Activated naive CD8-positive, alpha-beta T cell treated with anti-CD3 and anti-CD28 coated beads, Interleukin-2, amount 50 U/mL, for 24 hours (primary cell): ENCODE measurements at places on chromosomes 1 and 21.

- peak overlapping the region; percentile 96 for H3K27ac ChIP-seq
- peaks cover 64% of the 10 kb centered on the region for H3K36me3 ChIP-seq
- no peak for DNase-seq
- peak overlapping the region; percentile 97 for H3K4me3 ChIP-seq
Measured at GRCh38 chr1:160522136-160522535, 919 bp downstream of the SLAMF6 start.

GRCh38 chr1:36733748-36734147, 251.0 kb upstream of the CSF3R start:
- DNase-seq, result no peak
- H3K4me1 ChIP-seq, result no peaks in the 10 kb centered on the region
- H3K36me3 ChIP-seq, result no peaks in the 10 kb centered on the region
- no peak overlapping the region for H3K27ac ChIP-seq

GRCh38 chr1:43521756-43522155, 8.9 kb upstream of the PTPRF start:
- H3K4me1 ChIP-seq, result no peaks in the 10 kb centered on the region
- no peaks in the 10 kb centered on the region for H3K36me3 ChIP-seq
- DNase-seq, result no peak
- peaks cover 39% of the 10 kb centered on the region for H3K27me3 ChIP-seq
- no peak overlapping the region for H3K27ac ChIP-seq

DNA sequence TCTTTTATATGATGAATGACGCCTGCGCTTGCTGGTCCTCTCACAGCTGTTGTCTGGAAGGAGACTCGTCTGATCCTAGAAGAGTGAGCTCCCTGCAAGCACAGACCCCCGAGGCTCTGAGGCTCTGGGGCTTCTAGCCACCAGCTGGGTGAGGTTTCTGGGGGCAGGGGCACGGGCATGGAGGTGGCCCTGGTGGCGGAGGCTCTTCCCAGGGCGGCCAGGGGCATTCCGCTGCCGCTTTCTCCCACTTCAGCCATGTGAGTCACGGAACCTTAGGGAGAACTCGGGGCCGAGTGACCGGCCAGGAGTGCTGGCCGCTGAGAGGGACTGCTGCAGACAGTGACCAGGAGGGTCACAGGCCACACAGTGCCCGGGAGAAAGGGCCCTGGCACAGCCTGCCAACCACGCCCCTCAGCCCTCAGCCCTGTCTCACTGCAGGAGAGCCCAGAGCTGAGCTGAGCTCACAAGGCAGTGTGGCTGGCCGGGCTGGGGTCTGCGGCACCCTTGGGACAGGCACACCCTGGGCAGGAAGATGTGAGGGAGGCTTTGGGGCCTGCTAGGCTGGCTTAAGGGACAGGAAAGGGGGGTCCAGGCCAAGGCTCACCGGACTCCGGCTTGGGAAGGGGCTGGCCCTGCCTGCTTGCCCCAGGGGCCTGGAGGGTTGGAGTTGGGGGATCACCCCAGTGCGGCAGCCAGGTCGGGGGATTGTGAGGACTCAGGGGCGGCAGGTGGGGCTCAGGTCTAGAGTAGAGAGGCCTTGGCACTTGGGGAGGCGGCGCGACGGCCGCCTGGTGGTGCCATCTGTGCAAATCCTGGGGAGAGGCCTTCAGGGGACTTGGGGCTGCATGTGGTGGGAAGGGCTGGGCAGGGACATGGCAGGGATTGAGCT, 35.7 kb downstream of the MORN1 start:
- H3K36me3 ChIP-seq, result no peaks in the 10 kb centered on the region
- no peaks in the 10 kb centered on the region for H3K27me3 ChIP-seq
- DNase-seq, result no peak
- H3K4me3 ChIP-seq, result no peak overlapping the region
